HCT116 (cell line): ENCODE measurements at places on chromosomes 7 and 10. TPM values are rescaled to one million over a fixed set of nuclear protein-coding genes. Genes with fewer than 3 reads are reported as not detected.

- H3K27ac ChIP-seq, result no peak overlapping the region
- H3K36me3 ChIP-seq, result no peaks in the 10 kb centered on the region
- H3K4me1 ChIP-seq, result peaks cover 12% of the 10 kb centered on the region
- no peaks in the 10 kb centered on the region for H3K27me3 ChIP-seq
- H3K4me3 ChIP-seq, result no peak overlapping the region
These were observed 88.6 kb downstream of the ATXN7L1 start for GRCh38 chr7:105787793-105788192.

- peak overlapping the region; percentile 91 for H3K27ac ChIP-seq
- H3K4me1 ChIP-seq, result peaks cover 67% of the 10 kb centered on the region
- no peaks in the 10 kb centered on the region for H3K27me3 ChIP-seq
- H3K36me3 ChIP-seq, result peaks cover 38% of the 10 kb centered on the region
These were observed 224.8 kb upstream of the KLF14 start for GRCh38 chr7:130958846-130959245.

DNA sequence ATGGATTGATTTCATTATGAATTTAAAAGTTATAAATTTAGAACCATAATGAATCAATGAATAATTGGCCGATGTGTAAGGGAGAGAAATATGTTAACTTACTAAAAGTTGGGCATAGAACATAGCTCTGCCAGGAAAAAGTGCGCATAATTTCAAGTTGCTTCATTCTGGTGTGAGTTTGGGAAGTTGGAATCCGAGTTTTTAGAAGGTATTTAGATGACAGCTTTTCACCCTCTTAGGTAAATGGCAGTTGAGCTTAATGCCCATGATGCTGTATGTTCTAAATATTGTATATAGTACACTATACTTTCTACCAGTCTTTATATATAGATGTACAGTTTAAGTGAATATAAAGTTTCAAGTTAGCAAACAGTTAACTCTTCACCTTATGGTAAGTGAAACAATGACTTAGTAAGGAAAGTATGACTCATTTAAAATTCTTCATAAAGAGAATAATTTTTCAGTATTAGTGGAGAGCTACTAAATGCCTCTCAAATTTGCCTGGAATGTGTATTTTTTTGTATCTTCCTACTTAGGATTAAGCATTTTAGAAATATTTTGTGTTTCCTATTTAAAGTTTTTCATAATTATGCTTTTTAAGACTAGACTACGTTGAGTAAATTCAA is 1.6 kb downstream of the C1GALT1 start:
- H3K36me3 ChIP-seq, result no peaks in the 10 kb centered on the region
- DNase-seq, result no peak
- H3K27ac ChIP-seq, result no peak overlapping the region
- H3K4me3 ChIP-seq, result peak overlapping the region; percentile 82
- H3K27me3 ChIP-seq, result no peaks in the 10 kb centered on the region

The HTRA1 gene
- total RNA-seq, result 0.39 TPM

The PKD2L1 gene
- total RNA-seq, result 0.17 TPM

DNA sequence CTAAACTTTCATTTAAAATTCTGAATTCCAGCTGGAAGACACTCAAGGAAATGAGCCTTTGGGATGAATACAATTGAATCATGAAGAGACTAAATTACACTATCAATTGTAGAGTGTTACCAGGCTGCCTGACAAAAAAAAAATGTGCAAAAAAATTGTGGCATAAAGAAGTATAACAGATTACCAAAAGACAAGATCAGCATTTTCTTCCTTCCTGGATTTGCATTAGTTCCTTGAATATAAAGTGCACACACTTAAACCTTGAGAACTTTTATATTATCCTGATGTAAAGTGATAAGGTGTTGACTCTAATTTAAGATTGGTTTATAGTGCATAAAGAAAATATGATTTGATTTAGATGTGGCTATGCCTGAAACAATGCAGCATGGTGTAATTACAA is 412.7 kb upstream of the KLF6 start:
- no peaks in the 10 kb centered on the region for H3K27me3 ChIP-seq
- no peaks in the 10 kb centered on the region for H3K36me3 ChIP-seq
- no peak overlapping the region for H3K4me3 ChIP-seq

GRCh38 chr7:27198138-27198841 is 1.6 kb downstream of the HOXA13 start:
- H3K27me3 ChIP-seq, result no peaks in the 10 kb centered on the region
- H3K36me3 ChIP-seq, result no peaks in the 10 kb centered on the region
- no peak for DNase-seq
- no peaks in the 10 kb centered on the region; the same call in 1 of the 2 replicates for H3K4me1 ChIP-seq

DNA sequence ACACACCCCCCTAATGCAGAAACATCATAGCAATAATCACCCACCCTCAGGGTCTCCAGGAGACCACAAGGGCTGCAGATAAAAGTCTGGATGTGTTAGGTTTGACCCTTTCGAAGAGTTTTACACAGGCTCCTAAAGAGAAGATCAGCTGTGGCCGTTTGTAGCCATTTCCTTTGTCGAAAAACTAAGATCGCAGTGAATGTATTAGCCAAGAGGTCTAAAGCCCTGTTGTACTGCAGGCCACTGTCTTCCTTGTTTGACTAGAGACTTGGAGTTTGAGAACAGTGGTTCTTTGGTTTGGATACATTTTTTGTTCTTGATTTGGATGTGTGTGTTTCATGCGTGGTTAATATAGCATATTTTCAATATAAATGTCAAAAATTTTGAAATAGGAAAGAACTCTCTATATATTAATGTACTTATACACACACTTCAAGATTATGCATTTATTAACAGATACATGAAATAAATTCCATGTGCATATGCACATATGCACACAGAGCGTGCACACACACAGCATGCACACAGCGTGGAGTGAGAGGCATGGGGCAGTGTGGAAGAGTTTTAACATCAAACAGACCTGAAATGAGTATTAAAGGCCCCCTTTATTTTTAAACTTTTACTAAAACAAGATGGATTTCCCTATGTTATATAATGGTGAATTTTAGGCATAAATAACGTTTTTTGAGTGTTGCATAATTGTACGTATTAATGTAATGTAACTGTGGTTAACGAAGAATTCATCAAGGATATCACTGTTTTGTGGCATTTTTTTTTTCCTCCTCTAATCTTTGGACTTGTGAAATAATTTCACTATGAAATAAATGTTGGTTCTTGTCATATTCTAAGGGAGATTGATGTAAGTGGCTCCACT is 2.2 kb downstream of the IKZF1 start:
- H3K36me3 ChIP-seq, result no peaks in the 10 kb centered on the region
- no peaks in the 10 kb centered on the region for H3K4me1 ChIP-seq
- 0 out of 2 replicates have a peak, but pooled peaks cover 5% of the 10 kb centered on the region for H3K27me3 ChIP-seq
- no peak for DNase-seq

DNA sequence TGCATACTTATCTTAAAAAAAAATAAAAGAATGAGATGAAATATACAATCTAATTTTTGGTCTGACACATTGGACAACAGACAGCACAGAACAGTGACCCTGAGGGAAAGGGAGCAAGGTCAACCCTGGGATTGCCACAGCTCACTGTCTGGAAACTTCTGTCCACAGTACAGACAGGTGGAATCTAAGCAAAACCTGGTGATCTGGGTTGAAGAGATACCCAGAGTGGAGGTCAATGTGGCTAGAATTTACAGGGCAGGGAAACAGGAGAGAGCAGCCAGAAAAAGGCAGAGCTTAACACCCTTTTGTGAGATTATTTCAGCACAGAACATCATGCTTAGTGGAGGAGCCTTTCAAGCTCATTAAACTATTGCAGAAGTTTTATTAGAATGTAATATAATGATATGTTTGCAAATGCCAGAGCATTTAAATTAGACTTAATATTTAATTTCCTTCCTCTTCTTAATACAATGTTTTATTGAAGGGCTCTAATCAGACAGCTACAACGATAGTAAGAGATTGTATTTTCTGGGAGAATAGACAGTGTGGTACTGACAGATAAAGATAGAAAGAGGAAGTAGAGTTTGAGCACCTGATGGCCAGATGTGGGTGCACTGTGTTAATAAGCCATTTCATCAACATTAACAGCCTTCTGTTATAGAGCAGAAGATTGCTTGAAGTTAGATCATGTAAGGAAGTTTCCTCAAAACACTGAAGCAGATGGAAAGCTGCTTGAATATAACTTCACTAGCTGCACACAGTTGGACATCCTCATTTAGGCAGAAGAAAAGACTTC is 309.4 kb downstream of the HGF start:
- H3K27ac ChIP-seq, result no peak overlapping the region
- no peak for DNase-seq
- H3K36me3 ChIP-seq, result no peaks in the 10 kb centered on the region
- H3K4me3 ChIP-seq, result no peak overlapping the region
- H3K4me1 ChIP-seq, result no peaks in the 10 kb centered on the region

The CXCL12 gene
- total RNA-seq, result 0.47 TPM

The ANTXRL gene
- total RNA-seq, result not detected

The OR13A1 gene
- total RNA-seq, result not detected

DNA sequence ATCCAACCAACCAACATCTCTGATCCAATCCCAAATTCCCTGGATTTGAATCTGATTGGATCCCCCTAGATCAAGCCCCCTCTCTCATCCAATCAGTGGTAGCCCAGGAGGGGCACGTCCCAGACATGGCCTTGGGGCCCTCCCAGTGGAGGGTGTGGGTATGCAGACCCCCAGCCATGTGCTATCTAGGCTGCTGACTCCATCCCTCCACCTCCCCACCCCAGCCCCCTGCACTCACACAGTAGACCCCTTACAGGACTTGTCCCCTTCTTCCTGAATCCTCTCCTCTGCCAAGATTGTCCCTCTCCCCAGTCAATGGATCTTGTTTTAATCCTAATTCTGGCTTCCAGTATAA is 153.4 kb downstream of the OAT start:
- no peak overlapping the region for H3K27ac ChIP-seq
- no peaks in the 10 kb centered on the region for H3K27me3 ChIP-seq
- H3K4me3 ChIP-seq, result no peak overlapping the region

The SPAM1 gene
- not detected for total RNA-seq

The BHLHA15 gene
- total RNA-seq, result 5.2 TPM

DNA sequence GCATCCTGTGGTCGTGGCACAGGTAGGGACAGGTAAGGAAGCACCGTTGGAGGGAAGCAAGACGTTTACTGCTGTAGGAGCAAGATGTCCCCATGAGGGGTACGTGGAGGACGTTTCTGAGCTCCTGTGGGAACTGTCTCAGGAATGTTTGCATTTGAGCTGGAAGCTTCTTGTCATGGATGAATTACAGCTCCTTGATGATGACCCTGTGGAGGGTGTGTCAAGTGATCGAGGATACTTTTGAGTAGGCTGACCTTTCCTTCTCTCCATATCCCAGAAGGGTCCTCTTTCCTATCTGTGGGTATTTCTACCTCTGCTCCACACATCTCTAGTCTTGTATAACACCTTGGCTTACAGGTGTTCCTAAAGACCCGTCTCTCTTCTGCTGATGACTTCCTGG is 94.8 kb downstream of the PFKFB3 start:
- peaks cover 35% of the 10 kb centered on the region for H3K4me1 ChIP-seq
- no peaks in the 10 kb centered on the region for H3K27me3 ChIP-seq
- no peak overlapping the region for H3K4me3 ChIP-seq
- H3K36me3 ChIP-seq, result no peaks in the 10 kb centered on the region

GRCh38 chr7:89605362-89605761 is 548.9 kb upstream of the STEAP1 start:
- H3K4me3 ChIP-seq, result no peak overlapping the region
- H3K27me3 ChIP-seq, result no peaks in the 10 kb centered on the region
- no peaks in the 10 kb centered on the region for H3K36me3 ChIP-seq
- DNase-seq, result no peak

DNA sequence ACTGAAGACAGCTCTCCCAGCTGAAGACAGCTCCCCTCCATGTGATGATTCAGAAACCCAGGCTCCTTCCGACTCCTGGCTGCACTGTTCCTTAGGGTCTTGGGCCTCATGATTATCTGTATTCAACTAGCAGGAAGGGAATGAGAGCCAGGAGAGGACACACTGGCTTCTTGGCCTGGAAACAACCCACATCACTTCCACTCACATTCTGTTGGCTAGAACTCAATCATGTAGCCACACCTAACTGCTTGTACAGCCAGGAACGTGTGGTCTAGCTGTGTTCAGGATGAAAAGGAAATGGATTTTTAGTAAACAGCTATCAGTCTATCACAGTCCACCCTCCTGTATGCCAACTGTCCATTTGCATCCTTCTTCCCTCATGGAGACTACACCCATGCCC is 30.5 kb upstream of the XPNPEP1 start:
- no peaks in the 10 kb centered on the region for H3K36me3 ChIP-seq
- no peaks in the 10 kb centered on the region for H3K4me1 ChIP-seq
- H3K4me3 ChIP-seq, result no peak overlapping the region
- no peak overlapping the region for H3K27ac ChIP-seq
- no peaks in the 10 kb centered on the region for H3K27me3 ChIP-seq
- no peak for DNase-seq

GRCh38 chr7:513521-514166 is 6.0 kb downstream of the PDGFA start:
- H3K4me3 ChIP-seq, result no peak overlapping the region
- no peak overlapping the region for H3K27ac ChIP-seq
- H3K27me3 ChIP-seq, result no peaks in the 10 kb centered on the region

- 0 out of 2 replicates have a peak overlapping the region, but pooled peaks have one; percentile 9 for H3K27ac ChIP-seq
- H3K4me1 ChIP-seq, result no peaks in the 10 kb centered on the region; the same call in 1 of the 2 replicates
- no peak overlapping the region for H3K4me3 ChIP-seq
- no peaks in the 10 kb centered on the region for H3K27me3 ChIP-seq
- DNase-seq, result no peak
These were observed 12.2 kb downstream of the ARPC1B start for GRCh38 chr7:99386584-99387238.

- no peak overlapping the region for H3K27ac ChIP-seq
- H3K27me3 ChIP-seq, result 0 out of 2 replicates have a peak, but pooled peaks cover 5% of the 10 kb centered on the region
- H3K4me3 ChIP-seq, result no peak overlapping the region
These were observed 286.6 kb upstream of the C7orf33 start for GRCh38 chr7:148304083-148304335.

GRCh38 chr10:71529207-71529827 is 132.6 kb downstream of the CDH23 start:
- H3K4me1 ChIP-seq, result no peaks in the 10 kb centered on the region
- DNase-seq, result no peak
- H3K36me3 ChIP-seq, result no peaks in the 10 kb centered on the region

- no peaks in the 10 kb centered on the region for H3K36me3 ChIP-seq
- no peaks in the 10 kb centered on the region for H3K4me1 ChIP-seq
- H3K27ac ChIP-seq, result no peak overlapping the region
- no peak for DNase-seq
- no peak overlapping the region for H3K4me3 ChIP-seq
These were observed 389.8 kb upstream of the SORCS1 start for GRCh38 chr10:107554333-107554732.

- H3K4me1 ChIP-seq, result no peaks in the 10 kb centered on the region
- no peak for DNase-seq
- H3K4me3 ChIP-seq, result no peak overlapping the region
- H3K27me3 ChIP-seq, result no peaks in the 10 kb centered on the region
- no peak overlapping the region for H3K27ac ChIP-seq
- H3K36me3 ChIP-seq, result peaks cover 10% of the 10 kb centered on the region
These were observed 33.3 kb upstream of the ARMS2 start for GRCh38 chr10:122421054-122421625.

The MSMB gene
- total RNA-seq, result not detected

GRCh38 chr7:105841866-105842265 is 34.5 kb downstream of the ATXN7L1 start:
- H3K4me3 ChIP-seq, result no peak overlapping the region
- no peak for DNase-seq
- H3K27ac ChIP-seq, result no peak overlapping the region
- no peaks in the 10 kb centered on the region for H3K27me3 ChIP-seq
